ENCODE measurements at places on chromosomes 1 and 21.

DNA sequence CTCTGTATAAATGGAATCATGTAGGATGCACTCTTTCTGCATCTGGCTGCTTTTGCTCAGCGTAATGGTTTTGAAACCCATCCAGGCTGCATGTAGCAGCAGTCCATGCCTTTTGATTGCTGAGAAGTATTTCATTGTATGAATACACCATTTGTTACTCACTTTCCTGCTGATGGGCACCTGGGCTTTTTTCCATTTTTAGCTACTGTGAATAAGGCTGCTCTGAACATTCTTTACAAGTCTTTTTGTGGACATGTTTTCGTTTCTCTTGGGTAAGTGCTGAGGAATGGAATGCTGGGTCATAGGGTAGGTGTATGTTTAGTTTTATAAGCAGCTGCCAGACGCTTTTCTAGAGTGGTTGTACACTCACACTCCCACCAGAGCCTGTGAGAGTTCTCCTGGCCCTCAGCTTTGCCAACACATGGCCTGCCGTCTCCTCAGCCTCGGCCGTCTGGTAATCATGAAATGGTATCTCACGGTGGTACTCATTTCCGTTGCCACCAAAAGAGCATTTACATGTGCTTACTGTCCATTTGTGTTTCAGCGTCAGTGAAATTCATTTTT, 22.7 kb downstream of the SLX9 start:
- peak; percentile 94 for DNase-seq

GRCh38 chr1:184493987-184494388, 107.2 kb downstream of the C1orf21 start:
- no peak for DNase-seq

- DNase-seq, result peak; percentile 34
Observed at GRCh38 chr21:41604583-41605041, 96.7 kb upstream of the TMPRSS2 start.

DNA sequence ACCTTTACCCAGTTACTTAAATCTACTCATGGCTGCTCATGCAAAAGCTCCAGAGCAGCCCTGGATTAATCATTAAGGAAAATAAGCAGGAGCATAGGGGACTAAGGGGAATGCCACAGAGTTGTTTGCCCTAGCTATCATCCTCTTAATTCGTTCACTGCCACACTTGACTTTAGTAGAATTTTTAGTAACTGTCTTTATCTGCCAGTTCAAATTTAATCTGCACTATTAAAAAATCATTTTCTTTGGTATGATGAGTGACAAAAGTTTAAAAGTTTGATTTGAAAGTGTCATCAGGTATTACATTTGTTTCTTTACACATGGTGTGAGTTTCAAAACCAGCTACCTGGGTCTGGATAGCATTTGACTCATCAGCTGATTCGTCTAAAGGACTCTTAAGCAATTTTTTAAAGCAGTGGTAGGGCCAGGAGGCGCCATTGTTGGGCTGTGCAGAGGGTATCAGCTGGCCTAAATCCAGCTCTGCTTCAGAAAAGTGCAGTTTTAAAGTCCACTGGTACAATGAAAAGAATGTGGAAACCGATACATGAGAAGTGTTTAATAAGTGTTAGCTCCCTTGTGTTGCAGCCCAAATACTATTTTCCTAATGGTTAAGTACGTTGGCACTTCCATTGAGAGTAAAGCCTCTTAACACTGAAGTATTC, 69.9 kb upstream of the DR1 start:
- no peak for DNase-seq

DNA sequence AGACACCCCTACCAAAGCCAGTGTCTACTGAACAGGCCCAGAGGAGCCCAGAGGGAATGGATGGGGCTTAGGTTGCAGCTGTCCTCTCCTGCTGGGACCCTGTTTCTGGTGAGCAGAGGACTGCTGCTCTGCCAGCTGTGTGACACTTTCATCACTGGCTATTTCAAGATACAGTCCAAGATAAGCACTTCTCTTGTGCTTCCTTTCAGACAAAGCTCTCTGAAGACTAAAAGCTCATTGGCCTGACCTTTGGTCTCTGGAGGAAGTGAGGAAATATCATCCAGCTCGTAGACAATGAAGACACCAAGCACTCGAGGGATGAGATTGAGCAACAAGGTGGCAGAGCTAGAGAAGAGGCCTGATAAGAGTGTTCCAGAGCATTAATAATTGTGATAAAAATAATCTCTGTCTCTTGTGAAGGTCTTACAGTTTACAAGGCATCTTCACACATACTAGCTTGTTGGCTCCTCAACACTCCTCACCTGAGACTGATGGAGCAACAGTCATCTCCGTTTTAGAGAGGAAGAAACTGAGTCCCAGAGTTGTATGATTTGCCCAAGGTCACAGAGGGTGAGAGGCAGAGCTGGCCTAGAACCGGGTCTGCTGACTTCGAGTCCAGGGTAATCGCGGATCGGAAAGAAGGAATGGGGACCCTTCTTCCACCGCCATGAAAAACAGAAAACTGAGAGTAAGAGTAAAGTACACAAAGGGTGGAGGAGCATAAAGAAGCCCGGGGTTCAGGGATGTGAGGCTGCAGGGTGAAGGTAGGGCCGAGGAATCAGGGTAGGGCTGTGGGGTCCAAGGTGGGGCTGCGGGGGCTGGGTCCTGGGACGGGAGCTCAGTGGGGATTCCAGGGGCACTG, 666 bp downstream of the PAFAH2 start:
- no peak for DNase-seq

DNA sequence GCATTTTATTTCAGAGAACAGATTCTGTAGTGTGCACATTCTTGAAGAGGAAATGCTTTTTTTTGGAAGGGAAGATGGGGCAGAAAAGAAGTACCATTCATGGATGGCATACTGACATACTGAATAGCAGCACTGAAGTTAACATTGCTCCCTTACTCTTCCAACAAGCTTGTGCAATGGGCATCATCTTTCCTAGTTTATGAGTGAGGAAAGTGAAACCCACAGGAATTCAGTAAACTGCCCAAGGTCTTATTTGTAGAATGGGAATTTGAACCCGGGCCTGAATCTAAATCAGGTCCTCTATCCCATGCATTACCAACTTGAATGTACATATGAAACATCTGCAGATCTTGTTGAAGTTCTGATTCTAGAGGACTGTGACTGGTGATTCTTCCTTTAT, 215.7 kb upstream of the FGGY start:
- no peak for DNase-seq

- no peak for DNase-seq
Observed at GRCh38 chr1:107976431-107976830, 11.5 kb upstream of the VAV3 start.

DNA sequence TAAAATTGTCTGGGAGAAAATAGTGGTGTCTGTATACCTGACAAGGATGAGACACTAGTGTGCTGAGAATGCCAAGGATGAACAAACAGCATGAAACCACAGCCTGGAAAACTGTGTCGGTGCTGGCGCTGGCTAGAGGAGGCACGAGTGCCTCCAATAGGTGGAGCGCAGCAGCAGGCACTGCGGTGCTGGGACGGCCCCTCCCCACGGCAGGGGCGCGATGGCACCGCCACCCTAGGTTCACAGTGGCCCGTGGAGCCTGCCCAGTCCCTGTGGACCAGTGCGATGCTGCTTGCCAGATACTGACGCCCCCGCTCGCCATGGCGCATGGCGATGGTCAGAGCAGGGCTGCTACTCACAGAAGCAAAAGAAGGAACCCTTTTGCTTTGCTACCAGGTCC, 6.8 kb downstream of the CFAP410 start:
- DNase-seq, result no peak

DNA sequence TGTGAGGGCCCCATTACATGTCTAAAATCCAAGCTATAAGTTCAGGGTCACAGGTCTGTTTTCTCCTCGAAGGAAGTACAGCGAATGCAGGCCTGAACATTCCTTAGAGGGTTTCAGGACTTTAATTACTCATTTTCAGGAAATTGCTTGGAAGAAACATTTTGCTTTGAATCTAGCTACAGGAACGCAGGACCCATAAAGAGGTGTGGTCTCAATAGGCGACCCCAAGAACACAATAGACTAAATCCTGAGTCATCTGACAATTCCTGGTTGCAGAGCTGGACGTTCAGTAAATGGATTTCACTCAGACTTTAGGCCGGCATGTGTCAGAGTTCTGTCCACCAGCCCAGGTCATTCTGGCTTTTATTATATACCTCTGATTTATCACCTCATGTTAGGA, 1.0 kb upstream of the ERG start:
- no peak for DNase-seq

DNA sequence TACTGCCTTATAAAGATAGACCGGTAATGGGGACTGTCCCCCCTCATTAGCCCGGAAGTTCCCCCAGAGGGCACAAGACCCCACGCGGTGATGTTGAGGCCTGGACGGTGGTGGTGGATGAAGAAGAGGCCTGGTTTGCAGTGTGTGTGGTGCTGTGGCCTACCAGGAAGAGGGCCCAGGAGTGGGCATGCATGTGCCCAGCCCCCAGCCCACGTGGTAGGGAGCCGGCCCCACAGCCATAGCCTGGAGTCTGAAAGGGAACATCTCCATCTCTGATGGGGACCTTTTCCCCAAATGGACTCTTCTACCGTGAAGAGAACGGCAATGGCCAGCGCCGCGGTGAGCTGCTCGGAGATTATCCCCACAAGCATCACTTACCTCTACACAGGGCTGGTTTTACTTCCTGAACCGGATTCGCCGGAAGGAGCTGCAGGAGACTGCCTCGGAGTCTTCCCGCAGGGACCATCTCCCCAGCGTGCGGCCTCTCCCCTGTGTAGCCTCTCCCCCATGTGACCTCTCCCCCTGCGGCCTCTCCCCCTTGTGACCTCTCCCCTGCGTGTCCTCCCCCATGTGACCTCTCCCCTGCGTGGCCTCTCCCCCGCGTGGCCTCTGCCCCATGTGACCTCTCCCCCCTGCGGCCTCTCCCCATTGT, 20.6 kb downstream of the RRP1 start:
- no peak for DNase-seq

DNA sequence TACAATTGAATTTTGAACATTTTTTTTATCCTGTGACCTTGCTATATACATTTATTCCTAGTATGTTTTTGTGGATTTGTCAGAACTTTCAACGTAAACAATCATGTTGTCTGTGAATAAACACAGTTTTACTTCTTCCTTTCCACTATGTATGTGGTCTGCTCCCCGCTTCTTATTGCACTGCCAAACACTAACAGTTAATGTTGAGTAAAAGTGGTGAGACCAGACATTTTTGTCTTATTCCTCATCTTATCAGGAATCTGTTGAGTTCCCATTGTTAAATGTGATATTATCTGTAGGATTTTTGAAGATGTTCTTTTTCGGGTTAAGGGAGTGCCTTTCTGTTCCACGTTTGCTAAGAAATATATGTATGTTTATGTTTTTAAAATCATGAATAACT, 45.9 kb downstream of the CAMSAP2 start:
- peak; percentile 12 for DNase-seq

GRCh38 chr1:3056641-3057040, 12.4 kb upstream of the PRDM16 start:
- DNase-seq, result no peak

- DNase-seq, result peak; percentile 51
Observed at GRCh38 chr1:9150582-9151327, 21.9 kb upstream of the GPR157 start.

- peak; percentile 82 for DNase-seq
Observed at GRCh38 chr1:27598902-27599528, 4.9 kb downstream of the AHDC1 start.

GRCh38 chr1:203130358-203130985, 2.9 kb downstream of the ADORA1 start:
- DNase-seq, result no peak

- DNase-seq, result no peak
Observed at GRCh38 chr1:97599447-97599846, 321.4 kb downstream of the DPYD start.

DNA sequence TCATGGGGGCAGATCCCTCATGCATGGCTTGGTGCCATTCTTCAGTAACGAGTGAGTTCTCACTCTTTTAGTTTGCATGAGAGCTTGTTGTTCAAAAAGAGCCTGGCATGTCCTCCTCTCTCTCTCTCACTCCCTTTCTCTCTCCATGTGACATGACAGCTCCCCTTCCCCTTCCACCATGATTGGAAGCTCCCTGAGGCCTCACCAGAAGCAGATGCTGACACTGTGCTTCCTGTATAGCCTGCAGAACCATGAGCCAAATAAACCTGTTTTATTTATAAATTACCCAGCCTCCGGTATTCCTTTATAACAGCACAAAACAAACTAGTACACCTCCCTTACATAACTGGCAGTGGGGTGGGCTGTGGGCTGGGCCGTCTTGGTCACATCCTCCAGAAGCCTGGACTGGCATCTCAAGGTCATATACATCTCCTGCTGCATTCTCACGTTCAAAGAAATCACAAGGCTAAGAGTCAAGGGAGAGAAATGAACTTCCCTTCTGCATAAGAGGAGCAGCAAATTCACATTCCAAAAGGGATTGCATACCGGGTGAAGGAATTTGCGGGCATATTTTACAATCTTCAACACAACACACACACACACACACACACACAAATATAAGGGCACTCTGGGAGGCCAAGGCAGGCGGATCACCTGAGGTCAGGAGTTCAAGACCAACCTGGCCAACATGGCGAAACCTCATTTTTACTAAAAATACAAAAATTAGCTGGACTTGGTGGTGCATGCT, 2.3 kb upstream of the CCSAP start:
- DNase-seq, result peak; percentile 62

DNA sequence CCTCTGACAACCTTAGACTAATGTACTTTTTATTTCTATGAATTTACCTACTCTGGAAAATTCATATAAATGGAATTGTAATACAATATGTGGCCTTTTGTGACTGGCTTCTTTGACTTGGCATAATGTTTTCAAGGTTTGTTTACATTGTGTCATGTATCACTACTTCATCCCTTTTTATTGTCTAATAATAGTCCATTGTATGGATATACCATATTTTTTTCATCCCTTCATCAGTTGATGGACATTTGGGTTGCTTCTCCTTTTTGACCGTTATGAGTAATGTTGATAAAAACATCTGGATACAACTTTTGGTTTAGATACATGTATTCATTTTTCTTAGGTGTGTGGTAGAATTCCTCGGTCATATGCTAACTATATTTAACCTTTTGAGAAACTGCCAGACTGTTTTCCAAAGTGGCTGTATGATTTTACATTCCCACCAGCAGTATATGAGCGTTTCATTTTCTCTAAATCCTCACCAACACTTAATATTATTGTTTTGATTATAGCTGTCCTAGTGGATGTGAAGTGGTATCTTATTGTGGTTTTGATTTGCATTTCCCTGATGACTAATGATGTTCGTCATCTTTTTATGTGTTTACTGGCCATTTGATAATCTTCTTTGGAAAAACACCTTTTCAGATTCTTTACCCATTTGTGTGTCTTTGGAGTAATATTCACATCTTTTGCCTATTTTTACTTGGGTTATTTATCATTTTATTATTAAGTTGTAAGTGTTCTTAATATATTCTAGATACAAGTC, 3.5 kb downstream of the RO60 start:
- no peak for DNase-seq

GRCh38 chr1:209095627-209096595, 487.6 kb upstream of the CAMK1G start:
- peak; percentile 90 for DNase-seq

- DNase-seq, result peak; percentile 16
Observed at GRCh38 chr21:28644762-28645161, 347.9 kb downstream of the LTN1 start.

DNA sequence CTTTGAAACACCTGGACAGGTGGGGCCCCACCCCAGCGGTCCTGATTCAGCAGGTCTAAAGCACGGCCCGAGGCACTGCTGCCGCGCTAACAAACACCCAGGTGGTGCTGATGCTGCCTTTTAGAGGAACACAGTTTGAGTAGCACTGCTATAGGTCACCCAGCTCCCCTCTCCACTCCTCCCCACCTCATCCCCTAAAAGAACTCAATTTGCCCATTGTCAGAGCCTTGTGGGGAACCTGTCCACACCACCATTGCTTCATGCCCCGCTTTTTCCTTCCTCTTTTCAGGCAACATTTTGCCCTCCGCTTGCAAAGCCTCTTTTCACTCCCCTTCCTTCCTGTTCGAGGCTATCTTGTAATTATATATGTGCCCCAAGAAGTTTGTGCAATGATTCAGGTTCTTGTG, 26.2 kb upstream of the PADI4 start:
- DNase-seq, result no peak

All from fibroblast of skin of scalp (primary cell).